H1 (cell line): ENCODE measurements at places on chromosomes 2 and 18.

- DNase-seq = no peak
Measured at GRCh38 chr2:18991177-18992168, 366.9 kb downstream of the OSR1 start.

- DNase-seq = no peak
Measured at GRCh38 chr2:101818531-101819451, 121.3 kb downstream of the MAP4K4 start.

DNA sequence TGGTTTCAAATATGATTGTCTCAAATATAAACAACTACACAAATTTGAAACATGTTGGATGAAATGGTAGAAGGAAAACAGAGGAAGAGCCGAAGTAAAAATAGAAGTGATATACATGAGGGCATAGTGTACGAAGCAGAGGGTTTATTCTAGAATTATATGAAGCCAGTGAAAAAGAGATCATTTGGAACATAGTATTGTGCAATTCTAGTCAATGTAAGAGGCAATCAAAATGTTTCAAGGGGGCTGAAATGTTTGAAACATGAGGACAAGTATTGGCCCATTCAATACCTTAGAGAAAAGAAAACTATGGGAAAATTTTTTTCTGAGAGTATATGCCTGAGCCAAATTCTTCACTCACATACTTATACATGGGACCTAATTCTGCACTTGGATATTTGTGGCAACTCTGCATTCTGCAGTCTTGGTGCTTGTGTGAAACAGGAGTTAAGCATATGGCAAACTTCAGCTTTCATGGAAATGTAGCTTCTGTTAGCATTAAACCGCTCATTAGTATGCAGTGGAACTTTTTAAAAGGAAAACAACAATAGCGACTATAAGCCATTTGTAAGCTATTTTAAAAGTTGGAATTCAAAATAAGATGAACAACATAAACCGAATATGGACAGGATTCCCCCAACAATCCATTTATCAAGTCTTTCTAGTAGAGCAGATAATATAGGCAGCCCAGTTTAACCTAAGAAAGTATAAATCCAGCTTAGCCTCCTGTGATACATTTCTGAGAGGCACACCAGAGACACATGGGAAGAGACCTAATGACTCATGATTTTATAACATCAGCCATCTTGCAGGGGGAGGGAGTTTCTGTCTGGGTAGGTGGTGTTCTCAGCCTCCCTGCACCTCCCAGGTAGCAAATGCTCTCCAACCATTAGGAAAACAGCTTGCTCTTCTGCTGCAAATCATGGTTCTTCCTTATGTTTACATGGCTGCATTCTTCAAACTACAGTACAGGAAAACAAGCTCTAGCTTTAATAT is 197.8 kb downstream of the PAX3 start:
- DNase-seq = no peak

DNA sequence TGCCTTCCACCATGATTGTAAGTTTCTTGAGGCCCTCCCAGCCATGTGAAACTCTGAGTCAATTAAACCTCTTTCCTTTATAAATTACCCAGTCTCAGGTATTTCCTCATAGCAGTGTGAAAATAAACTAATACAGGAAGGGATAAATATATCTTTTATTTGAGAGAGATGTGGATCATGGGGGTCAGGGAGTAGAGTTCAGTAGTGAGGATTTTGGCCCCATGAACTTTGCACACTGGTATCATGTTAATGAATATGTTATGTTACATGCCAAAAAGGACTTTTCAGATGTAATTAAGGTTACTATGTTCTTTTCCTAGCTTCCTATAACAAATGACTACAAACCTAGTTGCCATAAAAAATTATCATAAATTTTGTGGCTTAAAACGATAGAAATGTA is 1393.7 kb downstream of the DSC3 start:
- DNase-seq = no peak

DNA sequence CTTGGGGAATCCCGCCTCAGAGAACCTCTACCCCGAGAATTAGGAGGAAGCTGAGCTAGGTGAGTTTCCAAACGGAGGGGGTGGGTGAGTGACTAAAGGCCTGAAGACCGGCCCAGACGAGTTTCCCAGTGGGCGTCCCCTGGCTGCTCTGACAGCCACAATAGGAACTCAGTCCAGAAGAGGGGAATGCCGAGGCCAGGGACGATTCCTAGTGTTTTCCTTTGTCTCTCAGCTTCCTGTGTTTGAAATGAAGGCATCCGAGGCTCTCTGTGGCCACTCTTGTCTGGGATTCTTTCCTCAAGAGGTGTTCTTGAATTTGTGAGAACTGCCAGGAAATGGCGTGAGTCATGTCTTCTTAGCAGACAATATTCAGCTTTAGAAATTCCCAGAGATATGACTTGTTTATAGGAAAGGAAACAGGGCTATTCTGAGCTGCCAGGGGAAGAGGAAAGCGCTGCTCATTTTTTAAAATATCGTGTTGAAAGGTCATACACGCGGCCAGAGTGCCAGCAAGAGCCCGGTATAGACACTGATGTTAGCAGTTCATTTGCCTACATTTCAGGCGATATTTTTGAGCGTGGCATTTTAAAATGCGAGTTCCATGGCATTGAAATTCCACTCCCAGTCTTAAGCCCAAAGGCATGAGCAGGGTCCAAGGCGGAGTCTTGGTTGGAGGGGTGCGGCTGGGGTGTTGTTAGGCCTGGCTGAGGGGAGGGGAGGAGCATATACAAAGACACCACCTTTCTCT is 169.1 kb upstream of the KLF7 start:
- DNase-seq = peak; percentile 64

- no peak for DNase-seq
Measured at GRCh38 chr18:62321201-62321600, 3.9 kb upstream of the TNFRSF11A start.

DNA sequence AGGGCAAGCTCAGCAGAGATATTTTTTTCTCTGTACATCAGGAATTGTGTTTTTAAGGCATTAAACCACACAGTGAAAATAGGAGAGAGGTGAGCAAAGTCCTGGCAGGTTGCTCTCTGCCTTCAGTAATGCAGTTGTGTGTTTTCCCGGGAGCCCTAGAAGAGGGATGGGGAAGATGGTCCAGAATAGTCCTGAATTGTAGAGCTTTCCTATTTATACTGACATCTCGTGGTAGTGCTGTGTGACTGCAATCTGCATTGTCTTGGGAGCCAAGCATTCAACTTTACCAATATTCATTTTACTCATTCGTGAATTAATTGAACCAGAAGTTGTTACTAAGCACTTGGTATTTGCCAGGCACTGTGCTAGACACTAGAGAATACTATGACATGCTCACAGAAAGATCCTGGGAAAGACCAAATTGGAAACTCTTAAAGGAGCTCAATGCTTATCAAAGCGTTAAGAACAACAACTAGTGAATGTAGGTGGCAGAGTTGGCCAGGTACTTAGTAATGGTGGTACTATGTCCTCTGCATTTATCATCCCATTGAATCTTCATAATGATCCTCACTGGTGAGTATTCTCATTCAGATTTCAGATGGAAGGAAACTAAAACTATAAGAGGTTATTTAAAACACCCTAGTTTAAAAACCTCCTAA is 214.6 kb downstream of the TRIB2 start:
- DNase-seq = no peak

GRCh38 chr18:2845172-2845571 is 1.6 kb upstream of the EMILIN2 start:
- DNase-seq = no peak

DNA sequence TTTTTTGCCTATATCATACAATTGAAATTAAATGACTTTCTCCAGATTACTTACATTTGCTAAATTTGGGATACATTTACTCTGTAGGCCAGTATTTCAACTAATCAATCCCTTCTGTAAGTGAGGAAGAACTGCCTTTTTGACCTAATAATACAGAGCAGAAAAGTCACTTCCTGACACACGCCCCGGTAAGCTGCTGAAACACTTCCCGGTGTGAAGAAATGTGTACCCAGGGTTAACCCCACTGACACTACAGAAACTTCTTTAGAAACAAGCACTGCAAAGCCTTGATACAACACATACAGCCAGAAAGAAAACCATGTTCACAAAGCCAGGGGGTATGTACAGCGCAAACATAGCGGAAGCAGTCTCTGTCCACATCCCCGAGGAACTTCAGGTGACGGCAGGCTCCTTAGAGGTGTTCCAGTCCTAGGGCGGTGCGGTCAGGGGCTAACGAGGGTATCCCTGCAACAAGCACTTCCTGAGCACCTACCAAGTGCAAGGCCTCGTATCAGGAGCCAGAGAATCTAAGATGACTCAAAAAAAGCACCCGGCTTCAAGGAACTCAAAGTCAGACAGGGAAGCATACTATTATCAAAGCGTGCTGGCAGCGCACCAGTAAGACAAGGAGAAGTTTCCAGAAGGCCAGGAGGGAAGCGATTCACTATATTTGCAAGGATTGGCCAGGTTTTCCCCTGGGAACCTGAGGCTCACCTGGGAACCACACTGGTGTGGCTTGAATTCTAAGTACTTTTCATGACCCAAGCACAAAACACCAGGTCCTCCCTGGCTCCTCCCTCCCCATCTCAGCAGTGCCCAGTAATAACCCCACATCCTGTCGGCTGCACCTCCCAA is 46.6 kb downstream of the ZNF516 start:
- no peak for DNase-seq

GRCh38 chr2:102698369-102699111 is 63.3 kb upstream of the TMEM182 start:
- DNase-seq = no peak
